ENCODE measurements at places on chromosomes 1 and 21.

GRCh38 chr1:205772607-205773032, 2.7 kb downstream of the RAB29 start:
- no peak for DNase-seq

DNA sequence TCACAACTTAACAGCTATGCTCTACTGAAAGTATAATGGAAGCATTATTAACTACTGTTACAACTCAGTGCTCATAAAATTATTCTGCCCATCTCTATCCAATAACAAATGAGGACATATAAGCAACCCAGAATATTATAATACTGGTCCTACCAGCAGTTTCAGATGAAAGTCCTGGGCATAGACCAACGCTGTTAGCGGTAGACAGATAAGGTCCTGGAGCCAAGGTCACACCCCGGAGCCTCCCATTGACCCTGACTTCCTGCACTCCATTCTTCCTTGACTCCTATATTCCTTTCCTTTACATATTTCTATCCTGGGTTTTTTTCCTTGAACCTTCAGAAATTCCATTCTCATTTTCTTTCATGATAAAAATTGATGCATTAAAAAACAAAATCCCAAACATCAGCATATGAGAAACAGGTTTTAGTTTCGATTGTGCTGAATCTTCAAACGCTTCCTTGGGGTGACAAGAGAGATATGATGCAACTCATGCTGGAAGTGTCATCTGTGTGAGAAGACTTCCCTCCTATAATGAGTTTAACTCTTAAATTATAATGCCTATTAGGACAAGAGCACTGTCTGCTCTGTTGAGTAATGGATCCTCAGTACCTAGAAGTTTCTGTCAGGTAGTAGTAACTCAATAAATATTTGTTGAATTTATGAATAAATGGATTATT, 831.1 kb downstream of the LRRIQ3 start:
- DNase-seq: no peak

GRCh38 chr1:167373986-167374385, 144.3 kb downstream of the CD247 start:
- no peak for DNase-seq

- DNase-seq: no peak
These were observed 28.4 kb downstream of the FABP3 start for GRCh38 chr1:31344503-31344902.

GRCh38 chr21:38443110-38443509, 55.2 kb downstream of the ERG start:
- no peak for DNase-seq

DNA sequence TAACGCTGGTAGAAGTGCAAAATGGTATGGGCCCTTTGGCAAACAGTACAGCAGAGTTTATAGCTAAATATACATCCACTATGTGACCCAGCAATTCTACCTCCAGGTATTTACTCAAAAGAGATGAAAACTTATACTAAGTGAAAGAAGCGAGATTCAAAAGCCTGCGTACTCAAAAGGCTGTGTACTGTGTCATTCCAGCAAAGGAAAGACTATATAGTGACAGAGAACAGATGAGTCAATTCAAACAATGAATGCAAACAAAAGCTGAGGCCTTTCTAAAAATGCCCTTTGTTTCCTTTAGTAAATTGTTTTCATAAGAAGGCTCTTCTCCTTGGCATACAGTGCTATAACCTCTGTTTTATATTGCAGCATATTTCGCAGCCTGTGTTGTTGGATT, 268.8 kb upstream of the CSF3R start:
- no peak for DNase-seq

- DNase-seq: peak; percentile 86
These were observed 3.2 kb upstream of the THEMIS2 start for GRCh38 chr1:27868932-27869718.

DNA sequence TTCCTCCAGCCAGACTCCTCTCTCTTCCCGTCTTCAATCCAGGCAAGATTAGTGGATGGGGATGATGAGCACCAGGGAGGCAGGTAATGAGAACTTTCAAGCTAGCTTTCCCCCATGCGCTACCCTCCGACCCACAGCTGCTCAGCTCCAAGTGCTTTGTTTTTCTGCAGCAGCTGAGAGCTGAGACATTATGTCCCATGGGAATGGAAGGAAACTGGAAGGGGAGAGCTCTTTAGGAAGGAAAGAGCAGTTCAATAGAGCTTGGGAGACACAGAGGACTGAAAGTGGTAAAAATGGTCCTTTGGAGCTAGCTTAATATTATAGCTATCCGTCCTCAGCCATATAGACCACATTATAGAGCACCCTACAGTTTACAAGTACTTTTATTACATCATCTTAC, 39.8 kb downstream of the RAB3B start:
- DNase-seq: no peak

DNA sequence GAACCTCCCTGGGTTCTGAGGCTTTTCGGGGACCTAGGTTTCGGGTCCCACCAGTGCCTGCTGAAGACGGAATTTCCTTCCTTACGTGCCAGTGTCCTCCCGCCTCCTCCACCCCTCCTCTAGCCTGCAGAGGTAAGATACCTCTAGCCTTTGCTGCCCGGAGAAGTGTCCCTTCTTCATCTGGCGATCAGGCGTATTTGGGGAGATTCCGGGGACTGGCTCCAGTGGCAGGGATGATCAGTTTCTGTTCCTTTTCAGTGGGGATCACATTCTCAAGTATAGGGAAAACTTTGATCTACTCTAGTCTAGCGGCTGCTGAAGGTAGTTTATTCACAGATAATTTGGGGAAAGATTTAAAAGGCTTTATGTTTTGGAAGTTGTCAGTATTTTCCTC, 674 bp downstream of the CEP350 start:
- DNase-seq: no peak

- no peak for DNase-seq
These were observed 21.7 kb downstream of the ZP4 start for GRCh38 chr1:237868817-237869600.

GRCh38 chr1:43664369-43664768, 14.4 kb downstream of the KDM4A start:
- DNase-seq: no peak

GRCh38 chr1:201545851-201546492, 7.0 kb downstream of the NAV1 start:
- no peak for DNase-seq

DNA sequence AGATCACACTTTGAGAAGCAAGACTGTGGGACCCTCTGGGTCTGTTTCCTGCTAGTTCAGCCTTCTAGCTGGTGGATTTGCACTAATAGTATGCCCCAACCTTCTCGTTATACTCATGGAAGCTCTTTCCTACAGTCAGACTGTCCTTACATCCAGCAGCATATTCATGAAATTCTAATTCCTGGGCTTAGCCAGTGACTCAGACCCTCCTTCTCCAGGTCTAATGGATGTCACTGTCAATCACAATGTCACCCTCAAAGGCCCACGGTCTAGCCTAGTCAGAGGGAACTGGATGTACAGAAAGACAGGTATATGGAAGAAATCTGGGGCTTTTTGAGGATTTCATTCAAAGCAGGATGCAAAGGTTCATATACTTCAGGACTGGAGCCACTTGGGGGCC, 72.4 kb downstream of the KCNJ15 start:
- no peak for DNase-seq

GRCh38 chr1:228212415-228212965, 4.6 kb downstream of the OBSCN start:
- no peak for DNase-seq

- no peak for DNase-seq
These were observed 3.1 kb upstream of the MROH9 start for GRCh38 chr1:170932236-170932635.

DNA sequence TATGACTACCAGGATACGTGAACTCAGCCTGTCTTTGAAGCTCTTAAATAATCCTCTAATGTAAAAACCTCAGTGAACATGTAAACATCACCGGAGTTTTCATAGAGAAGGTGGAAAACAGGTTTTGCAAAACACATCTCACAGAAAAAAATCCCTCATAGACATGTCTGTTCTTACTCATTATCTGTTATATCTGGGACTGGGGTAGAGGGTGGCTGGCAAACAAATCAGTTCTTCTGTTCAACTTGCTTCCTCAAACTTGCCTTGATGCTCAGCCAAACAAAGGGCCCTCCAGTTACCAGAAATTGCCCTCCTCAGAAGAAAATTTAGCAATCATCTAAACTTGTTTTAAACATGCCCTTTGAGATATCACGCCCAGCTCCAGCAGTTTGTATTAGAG, 66.1 kb upstream of the CXADR start:
- DNase-seq: no peak

- DNase-seq: no peak
These were observed 29.7 kb upstream of the RNF2 start for GRCh38 chr1:185015631-185016030.

DNA sequence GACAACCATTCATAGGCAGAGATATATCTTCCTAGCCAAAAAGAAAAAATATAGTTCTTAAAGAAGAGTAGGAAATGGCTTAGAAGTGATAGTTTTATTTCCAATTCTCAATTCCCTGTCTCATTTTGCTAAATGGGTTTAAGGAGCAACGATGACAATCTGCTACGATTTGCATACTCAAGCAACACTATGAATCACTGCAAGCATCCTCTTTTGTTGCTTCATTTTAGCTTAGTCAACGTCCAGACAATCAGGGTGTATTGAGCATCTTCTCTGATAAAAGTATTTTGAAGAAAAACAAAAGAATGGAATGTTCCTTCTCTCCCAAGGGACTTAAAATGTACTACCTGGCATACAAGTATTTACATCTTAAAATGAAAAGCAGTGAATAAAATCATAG, 80.6 kb downstream of the RGS7 start:
- no peak for DNase-seq

DNA sequence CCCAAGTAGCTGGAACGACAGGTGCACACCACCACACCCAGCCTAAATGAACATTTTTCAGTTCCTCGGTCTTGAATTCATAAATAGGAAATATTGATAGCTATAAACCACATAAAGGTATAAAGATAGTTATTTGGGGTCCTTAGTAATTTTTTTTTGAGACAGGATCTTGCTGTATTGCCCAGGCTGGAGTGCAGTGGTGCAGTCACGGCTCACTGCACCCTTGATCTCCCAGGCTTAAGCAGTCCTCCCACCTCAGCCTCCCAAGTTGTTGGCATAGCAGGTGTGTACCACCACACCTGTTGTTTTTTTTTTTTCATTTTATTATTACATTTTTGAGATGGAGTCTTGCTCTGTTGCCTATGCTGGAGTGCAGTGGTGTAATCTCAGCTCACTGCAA, 3.7 kb upstream of the PPP1R15B start:
- DNase-seq: no peak

DNA sequence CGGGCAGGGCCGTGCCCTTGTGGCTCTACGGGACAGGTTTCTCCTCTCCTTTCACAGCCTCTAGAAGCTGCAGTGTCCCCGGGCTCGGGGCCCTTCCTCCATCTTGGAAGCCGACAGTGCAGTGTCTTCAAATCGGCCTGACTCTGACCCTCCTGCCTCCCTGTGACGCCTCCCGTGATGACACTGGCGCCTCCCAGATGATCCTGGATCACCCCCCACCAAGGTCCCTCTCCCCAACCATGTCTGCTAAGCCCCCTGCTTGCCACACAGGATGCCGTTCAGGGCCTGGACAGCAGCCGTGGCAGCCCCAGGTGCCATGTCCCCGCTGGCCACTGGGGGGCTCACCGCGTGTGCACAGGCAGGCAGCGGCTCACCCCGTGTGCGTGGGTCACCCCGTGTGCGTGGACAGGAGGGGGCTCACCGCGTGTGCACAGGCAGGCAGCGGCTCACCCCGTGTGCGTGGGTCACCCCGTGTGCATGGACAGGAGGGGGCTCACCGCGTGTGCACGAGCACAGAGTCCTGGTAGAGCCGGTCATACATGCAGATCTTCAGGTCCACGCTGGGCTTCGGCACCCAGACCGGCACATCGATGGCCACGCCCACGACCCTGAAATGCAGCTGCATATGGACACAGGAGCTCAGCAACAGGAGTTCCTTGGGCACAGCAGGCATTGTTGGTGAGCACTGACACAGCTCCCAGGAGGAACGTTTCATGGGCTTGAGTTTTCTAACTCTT, 24.9 kb upstream of the TMEM52 start:
- DNase-seq: peak; percentile 86

- no peak for DNase-seq
These were observed 181.2 kb upstream of the IVNS1ABP start for GRCh38 chr1:185498207-185498606.

DNA sequence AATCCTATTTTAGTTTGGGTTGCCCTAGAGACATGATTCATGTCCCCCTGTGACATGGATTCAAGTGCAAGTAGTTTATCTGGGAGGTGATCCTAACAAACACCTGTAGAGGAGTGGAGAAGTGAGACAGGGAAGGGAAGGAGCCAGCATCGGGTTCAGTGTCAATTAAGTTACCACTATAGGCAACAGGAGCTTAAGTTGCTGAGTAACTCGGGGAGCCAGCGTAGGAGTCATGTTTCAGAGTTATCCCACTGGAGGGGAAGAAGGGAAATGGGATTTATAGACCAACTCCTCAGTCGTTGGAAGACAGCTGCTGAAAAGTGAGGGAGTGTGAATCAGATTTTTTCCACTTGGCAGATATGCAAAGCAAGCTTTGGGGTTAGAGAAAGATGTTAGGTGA, 54.9 kb downstream of the SLC30A7 start:
- no peak for DNase-seq
